ENCODE measurements at places on chromosomes 16 and 17.

- DNase-seq, result no peak
Measured at GRCh38 chr17:19986941-19987861, 9.6 kb upstream of the AKAP10 start.

GRCh38 chr17:47270946-47271705 lies 17.5 kb downstream of the ITGB3 start:
- no peak for DNase-seq

DNA sequence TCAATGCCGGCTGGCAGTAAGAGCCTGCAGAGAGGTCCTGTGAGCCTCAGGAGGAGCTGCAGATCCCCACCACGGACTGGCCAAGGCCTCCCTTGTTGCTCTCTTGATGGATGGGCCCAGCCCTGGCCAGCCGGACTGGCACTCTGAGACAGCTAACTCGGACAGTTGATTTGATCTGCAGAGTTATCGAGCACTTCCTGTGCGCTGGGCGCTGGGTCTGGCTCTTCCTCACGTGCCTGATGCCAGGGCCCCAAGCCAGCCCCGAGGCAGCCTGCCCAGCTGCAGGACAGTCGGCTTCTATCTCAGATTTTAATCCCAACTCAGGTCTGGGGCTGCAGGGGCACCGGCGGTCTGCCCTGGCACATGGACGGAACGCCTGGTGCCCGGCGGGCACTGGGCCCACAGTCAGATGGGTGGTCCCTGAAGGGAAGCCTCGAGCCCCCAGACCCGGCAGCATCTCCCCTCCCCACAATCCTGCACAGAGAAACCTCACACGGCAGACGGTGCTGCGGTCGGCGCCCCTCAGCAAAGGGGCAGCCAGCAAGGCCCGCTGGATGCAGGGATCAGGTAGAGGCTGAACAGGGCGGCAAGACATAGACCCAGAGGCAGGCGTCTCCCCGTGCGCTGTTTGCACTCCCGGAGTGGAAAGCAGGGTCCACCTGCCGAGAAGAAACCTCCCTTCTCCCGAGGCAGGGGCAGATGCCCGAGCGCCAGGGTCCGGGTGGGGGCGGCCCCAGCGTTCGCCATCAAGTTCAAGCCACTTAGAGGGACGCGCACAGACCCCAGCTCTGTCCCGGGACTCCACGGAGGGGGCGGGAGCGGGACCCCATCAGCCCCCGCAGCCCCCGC lies 34.0 kb downstream of the TIMM22 start:
- no peak for DNase-seq

DNA sequence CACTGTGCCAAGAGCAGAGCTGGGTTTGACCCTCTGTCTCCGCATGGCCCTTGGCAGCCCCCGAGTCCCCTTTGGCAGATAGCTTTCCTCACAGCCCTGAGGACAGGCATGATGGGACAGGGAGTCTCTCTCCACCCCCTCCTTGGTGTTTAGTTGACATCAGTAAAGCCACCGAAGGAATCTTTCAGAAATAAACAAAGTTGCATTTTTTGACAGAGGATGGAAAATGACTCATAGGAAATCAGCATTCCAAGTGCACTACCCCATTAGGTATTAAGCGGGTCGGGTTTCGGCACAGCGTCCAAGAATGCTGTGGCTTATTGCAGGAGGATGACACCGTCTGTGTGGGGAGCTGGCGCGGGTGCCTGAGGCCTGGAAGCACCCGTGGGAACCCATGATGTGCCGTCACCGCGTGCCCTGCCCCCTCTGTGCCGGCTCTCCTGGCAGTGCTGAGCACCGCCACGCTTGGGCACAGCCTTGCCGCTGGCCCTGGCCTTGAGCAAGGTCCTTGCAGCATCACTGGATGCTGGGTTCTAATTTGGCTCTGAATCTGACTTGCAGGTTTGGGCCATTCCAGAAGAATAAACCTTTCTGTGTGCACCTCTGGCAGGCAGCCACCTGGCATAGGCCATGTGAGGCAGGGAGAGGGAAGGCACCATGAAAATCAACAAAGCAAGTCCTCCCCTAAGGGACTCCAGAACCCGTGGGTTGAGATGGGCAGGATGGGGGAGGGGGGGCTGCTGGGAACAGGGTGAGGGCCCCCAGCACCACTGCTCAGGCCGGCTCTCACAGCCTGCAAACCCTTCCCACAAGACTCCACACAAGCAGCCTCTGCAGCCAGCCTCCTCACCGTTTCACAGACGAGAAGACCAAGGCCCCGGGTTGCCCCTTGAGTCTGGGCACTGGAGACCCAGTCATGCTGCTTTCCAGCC lies 50.5 kb upstream of the ZNF469 start:
- no peak for DNase-seq
